NCI-H187 (cell line): ENCODE measurements at places on chromosomes 3 and 15.

GRCh38 chr3:49916686-49917085 is 12.9 kb downstream of the MON1A start:
- no peak for DNase-seq

DNA sequence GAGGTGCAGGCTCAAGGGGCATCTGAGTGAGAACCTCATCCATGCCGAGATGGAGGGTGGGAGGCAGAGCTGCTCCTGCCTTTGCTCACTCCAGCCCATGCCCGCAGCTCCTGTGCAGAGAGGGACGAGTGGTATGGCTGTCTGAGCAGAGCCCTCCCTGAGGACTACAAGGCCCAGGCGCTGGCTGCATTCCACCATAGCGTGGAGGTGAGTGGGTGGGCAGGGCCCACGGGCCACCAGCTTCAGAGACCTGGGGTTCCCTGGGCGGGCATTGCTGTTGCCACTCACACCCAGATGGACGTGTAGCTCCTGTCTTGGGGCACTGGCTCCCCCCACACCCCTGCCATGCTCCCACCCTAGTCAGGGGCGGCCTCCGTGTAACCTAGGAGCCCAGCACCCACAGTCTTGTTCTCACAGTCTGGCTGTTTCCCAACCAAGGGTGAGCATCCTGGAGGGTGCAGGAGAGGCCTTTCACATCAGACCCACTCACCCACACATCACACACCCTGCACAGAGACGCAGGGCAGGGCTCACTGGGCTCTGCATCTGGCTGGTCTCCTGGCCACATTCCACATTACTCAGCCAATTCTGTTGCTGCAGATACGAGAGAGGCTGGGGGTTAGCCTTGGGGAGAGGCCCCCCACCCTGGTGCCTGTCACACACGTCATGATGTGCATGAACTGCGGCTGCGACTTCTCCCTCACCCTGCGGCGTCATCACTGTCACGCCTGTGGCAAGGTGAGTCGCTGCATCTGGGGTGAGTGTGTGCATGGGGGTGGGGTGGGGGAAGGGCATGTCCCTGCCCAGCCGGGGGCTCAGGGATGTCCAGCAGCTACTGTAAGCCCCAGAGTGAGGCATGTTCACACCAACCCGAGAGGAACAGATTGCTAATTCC is 25.3 kb upstream of the NR2C2 start:
- DNase-seq, result no peak

- DNase-seq, result no peak
Observed at GRCh38 chr15:95162069-95162468, 930.7 kb downstream of the MCTP2 start.

GRCh38 chr3:45655906-45656305 is 33.3 kb upstream of the SACM1L start:
- DNase-seq, result no peak

DNA sequence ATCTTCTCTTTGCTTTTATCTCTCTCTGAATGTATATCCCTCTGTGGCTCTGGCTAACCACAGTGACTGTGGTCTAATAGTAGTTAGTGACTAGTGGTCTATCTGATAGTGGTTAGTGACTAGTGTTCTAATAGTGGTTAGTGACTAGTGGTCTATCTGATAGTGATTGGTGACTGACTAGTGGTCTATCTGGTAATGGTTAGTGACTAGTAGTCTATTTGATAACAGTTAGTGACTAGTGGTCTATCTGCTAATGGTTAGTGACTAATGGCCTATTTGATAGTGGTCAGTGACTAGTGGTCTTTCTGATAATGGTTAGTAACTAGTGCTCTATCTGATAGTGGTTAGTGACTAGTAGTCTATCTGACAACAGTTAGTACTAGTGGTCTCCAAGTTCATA is 110.5 kb downstream of the MDFIC2 start:
- no peak for DNase-seq

GRCh38 chr3:100880072-100880471 is 113.1 kb downstream of the ABI3BP start:
- no peak for DNase-seq

- no peak for DNase-seq
Observed at GRCh38 chr3:195907934-195908693, at the start of gene TNK2. Gene TNK2, minus strand, starts transcription at chr3:195908551. Its CDS starts 19,963 bp downstream, at chr3:195888588.

GRCh38 chr3:45741742-45742460 is 52.7 kb downstream of the SACM1L start:
- no peak for DNase-seq

DNA sequence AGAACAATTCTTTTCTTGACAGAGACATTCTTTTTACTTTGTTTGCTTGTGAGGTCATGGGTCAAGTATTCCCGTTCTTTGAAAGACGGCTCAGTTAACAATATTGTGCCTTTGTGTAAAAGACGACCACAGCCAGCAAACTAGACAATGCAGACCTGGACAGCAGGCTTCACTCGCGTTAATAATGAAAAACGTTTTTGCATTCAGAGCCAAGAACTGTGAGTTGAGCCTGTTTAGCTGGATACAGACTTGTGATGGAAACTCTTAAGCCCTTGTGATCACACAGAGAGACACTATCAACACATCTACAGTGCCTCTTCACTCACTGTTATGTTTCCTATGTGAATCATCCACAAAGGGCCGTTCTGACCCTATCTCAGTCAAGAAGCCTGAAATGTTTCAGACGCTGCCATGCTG is 37.3 kb upstream of the CMTM7 start:
- DNase-seq, result no peak

DNA sequence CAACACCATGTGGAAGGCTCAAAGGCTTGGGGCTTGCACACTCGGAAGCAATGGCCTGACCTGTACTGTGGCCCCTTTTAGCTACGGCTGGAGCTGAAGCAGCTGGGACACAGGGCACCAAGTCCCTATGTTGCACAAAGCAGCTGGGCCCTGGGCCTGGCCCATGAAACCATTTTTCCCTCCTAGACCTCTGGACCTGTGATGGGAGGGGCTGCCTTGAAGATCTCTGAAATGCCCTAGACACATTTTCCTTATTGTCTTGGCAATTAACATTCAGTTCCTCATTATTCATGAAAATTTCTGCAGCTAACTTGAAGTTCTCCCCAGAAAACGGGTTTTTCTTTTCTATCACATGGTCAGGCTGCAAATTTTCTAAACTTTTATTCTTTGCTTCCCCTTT is 85.6 kb upstream of the ALDH1A3 start:
- DNase-seq, result no peak

- no peak for DNase-seq
Observed at GRCh38 chr15:48645558-48646330, at the start of gene FBN1. Gene FBN1, minus strand, starts transcription at chr15:48645709. Its CDS starts 940 bp downstream, at chr15:48644769.

DNA sequence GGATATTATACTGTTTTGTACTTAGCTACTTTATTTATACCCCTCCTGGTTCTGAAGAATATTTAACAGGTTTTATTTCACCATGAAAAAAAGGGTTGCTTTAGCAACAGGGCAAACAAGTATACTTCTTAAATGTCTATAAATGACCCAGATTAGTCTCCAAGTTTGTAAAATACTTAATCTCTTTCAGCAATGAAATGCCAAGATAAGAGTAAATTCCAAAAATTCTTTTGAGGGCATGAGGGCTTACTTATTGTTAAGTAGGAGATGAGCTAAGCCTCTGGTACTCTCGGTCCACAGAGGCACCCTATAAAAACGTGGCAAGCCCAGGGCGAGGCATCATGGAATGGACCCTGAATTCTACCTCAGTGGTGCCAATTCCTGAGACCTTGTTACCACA is 264.8 kb upstream of the NSMCE3 start:
- DNase-seq, result no peak

- DNase-seq, result no peak
Observed at GRCh38 chr3:191076903-191077552, 122.0 kb upstream of the OSTN start.

- no peak for DNase-seq
Observed at GRCh38 chr3:14521611-14522010, 18.5 kb downstream of the GRIP2 start.

DNA sequence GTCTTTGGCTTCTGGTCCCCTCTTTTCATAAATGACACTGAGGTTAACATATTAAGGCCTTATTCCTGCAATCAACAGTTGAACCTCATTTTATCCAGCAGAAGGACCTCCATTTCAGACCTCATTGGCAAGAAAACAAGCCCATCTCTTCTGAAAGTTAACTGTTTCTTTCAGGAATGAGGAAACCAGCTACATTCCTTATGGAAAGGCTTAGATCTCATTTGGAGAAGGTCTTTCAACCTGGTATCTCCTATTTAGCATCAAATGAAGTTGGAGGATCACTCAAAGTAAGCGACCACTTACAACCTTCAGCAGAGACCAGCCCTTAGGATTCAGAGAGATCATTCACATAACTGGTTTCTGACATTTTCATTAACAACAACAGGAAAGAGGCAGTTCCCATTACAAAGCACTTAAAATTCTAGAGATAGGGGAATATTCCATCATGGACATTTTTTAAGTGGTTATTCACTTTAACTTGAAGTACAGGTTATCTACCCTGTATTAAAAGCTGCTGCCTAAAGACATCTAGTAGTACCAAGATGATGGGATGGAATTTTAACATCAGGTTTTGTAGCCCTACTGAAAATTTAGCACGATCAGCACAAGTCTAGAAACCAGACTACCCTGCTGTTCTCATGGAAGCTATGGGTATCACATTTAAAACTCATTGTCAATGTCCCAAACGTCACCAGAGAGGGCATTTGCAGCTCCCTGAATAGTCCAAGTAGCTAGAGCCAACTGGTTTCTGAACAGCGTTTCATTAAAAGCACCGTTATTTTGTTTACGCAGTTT is 30.4 kb downstream of the TFRC start:
- no peak for DNase-seq

- DNase-seq, result no peak
Observed at GRCh38 chr15:89806210-89806558, 8.5 kb downstream of the ANPEP start.

DNA sequence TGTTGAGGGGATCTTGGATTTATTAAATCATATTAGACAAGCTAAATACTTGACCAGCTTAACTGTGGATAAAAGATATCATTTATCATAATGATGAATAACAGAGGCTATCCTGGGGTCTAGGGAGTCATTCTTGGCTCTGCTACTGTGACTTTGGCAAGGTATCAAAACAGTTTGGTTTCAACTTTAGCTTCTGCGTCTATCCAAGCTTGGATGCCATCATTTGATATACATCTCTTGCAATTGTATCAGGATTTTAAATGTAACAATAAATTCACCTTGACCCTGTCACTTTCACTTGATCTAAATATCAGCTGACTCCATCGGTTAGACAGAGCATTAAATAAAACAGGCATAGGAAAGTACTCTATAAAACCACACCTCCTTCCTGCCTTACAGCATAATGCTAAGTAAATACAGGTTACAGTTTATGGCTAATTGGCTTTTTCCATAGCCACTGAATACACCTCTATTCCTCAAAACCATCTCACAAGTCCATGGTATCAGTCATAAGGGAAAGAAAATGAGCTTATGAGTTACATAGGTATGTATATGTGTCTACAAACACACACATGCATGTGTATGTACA is 262.9 kb downstream of the CTNNB1 start:
- DNase-seq, result no peak

DNA sequence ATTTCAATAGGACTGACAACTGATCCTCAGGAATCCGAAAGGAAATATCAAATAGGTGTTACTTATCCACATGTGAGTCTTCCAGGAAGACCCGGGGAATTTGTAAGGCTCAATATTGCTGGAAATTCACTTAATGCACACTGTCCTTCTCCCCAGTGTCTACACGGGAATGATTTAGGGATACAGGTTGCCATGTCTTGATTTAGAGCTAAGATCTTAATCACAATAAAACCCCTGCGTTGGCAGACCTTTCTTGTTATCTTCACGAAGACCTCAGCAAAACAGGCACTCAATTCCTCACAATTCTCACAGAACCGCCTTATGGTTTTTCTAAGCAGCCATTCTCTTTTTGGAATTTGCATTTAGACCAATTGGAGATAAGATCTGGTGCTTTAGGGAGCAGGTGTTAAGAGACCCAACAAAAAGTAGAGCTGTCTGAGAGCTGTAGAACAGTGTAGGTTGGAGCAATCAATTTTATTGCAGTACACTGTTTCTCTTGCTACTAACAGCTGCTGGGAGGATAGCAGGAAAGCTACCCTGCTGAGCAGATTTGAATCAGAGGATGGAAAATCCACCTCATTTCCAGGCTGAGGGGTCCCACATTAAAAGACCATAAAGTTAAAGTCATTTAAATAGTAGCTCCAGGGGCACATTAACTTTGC is 925.7 kb downstream of the EPHA3 start:
- DNase-seq, result no peak

- DNase-seq, result no peak
Observed at GRCh38 chr15:71975816-71976150, 142.2 kb downstream of the MYO9A start.

- no peak for DNase-seq
Observed at GRCh38 chr15:37015451-37015850, 84.9 kb downstream of the MEIS2 start.

GRCh38 chr3:167406876-167407492 is 26.9 kb upstream of the ZBBX start:
- peak; percentile 21 for DNase-seq

DNA sequence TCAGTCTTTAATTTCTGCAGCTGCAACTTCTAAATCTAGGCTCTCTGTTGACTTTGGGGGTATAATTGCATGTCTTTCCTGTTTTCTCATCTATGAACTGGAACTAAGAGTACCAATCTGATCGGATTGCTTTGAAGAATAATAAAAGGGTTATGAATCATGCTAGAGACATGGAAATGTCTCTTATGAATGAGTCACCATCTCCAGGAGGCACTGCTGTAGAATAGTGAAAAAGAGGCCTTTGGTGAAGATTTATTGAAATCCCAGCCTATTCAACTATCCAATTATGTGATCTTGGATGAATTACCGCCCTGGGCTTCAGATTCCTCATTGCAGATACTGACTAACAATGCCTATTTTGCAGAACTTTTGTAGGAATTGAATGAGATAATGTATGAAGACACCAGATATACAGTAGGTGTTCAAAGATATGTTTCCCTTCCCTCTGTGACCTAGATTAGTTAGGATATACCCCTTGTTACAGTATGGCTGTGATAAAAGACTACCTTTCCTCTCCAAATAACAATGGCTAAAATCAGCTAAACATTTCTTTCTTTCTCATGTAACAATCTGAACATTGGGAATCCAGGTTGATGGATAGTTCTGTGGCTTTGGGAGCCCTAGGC is 11.5 kb upstream of the CMTM8 start:
- no peak for DNase-seq

DNA sequence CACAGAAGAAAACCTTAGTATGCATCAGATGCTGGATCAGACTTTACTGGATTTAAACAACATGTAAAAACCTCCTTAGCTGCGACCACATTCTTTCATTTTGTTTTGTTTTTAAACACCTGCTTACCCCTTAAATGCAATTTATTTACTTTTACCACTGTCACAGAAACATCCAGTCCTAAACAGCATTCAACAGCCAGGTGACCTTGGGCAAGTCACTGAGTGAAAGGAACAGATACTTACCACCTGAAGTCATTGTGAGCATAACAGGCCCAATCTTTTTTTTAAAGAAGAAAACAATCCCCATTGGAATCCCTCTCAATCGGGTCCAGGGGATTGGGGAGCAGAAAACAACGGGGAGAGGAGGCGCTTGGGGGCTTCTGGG is 390 bp downstream of the STARD5 start:
- no peak for DNase-seq
